ENCODE measurements at places on chromosomes 5 and 9.

GRCh38 chr9:72338631-72339030 lies 26.4 kb downstream of the ZFAND5 start:
- no peak for DNase-seq

DNA sequence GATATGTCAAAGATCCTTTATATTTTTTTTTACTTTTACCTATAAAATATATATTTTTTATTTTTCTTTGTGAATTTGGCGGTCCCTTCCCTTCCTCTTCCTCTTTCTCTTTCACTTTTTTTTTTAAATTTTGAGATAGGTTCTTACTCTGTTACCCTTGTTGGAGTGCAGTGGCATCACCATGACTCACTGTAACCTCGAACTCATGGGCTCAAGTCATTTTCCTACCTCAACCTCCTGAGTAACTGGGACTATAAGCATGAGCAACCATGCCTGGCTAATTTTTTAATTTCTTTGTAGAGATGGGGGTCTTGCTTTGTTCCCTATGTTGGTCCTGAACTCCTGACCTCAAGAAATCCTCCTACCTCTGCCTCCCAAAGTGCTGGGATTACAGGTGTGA lies 258.0 kb upstream of the CLINT1 start:
- DNase-seq: no peak

GRCh38 chr5:30596495-30597064 lies 596.9 kb upstream of the CDH6 start:
- DNase-seq: no peak

DNA sequence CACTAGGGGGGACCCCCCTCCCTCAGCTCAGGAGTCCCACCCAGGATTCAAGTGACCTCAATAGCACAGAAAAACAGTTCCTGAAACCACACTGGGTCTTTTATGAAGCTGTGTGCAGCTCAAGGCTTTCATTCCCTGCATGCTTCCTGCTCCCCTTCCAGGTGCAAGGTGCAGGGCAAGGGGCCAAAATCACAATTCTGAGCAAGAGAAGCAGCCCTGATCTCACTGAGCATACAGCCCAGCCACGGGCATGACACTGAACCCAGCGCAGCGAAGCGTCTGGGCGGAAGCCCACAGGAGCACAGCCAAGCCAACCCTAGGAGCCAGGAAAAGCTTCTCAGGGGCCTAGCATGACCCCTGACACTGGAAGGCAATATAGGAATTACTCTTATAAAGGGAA lies 62.9 kb downstream of the IRX2 start:
- DNase-seq: no peak

DNA sequence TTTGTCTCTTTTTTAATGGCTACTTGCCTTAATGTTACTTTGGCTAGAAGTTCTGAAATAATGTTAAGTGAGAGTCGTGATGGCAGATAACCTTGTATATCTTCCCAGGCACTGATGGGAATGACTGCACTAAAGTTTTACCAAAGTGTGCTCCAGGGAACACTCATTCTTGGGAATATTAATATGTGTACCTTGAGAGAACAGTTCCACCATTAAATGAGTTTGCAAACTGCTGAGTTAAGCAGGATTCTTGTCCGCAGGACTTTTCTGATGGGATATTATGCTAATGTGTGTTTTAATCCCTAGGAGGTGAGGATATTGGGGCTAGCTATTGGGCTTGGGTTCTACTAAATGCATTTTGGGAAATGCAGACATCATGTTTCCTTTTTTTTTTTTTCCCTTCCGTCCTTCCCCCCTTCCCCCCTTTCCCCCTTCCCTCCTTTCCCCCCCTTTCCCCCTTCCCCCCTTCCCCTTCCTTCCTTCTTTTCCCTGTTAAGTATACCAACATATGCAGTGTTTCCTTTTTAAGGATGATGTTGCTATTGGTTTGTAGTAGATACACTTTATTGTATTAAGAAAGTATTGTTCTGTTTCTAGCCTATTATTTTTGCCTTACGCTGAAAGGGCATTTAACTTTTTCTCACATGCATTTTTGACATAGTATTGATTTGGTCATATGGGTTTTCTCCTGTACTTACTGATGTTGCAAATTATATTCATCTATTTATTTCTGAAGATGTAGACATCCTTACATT lies 15.5 kb downstream of the ZBTB34 start:
- DNase-seq: no peak

DNA sequence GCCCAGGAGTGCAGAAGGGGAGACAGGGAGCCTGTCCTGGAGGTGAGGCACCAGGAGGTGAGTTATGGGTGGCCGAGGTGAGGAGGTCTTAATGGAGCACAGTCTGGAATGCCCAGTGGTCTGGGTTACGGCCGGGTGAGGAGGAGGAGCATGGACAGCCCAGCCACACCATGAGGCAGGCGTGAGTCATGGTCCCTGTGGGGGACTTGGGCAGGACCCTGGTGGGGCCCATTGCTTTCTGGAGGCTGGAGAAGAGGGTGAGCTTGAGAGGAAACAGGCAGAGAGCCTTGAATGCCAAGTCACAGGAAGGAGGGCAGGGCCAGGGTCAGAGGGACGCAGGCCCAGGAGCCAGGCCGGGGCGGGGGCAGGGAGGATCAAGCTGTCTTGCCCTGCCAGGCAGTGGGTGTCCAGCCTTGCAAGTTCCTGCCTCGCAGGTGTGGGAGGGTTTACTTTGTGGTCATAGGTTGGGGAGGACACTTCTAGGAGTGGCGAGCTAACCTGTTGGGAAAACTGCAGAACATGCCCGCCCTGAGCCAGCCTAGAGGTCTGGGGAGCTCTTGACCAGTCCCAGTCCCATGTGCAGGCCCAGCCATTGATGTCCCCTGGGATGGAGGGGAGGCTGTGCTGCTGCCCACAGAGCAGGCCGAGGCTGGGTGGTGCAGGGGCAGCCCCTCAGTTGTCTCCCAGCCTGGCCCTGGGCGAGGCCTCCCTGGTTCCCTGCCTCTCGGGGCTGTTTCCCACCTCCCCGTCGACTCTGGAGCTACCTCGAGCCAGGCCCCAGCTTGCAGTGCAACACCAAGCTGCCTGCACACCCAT lies 2.8 kb downstream of the CACNA1B start:
- no peak for DNase-seq

DNA sequence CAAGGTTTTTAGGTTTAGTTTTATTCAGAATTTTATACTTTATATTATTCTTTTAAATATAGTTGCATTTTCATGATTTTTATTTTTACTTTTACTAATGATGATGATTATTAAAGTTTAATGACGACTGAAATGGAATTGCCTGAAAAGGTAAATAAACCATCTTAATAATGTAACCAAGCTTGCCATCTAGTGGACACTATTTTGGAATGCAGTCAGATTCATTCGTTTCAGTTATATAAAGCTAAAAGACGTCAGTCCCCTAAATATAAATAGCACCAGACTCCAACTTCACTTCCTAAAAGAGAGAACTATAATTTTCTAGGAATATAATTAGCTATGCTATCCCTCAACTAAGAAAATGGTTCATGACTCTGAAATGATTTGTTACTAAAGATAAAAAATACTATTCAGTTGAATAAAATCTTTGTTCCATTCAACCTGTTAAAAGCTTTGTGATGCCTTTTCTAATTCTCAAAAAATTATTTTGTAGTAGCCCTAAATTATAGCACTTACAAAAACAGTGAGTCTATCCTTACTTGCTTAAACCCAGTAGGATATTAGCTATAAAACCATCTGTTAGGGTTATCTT lies 19.9 kb downstream of the ABITRAM start:
- DNase-seq: no peak

- DNase-seq: no peak
Measured at GRCh38 chr5:135491552-135492318, 39.6 kb upstream of the TIFAB start.
